ENCODE measurements at places on chromosomes 11 and 22.

- DNase-seq: no peak
Measured at GRCh38 chr22:36327922-36328551, 59.7 kb downstream of the MYH9 start.

GRCh38 chr11:71305041-71305440 lies 52.7 kb upstream of the SHANK2 start:
- DNase-seq: no peak

DNA sequence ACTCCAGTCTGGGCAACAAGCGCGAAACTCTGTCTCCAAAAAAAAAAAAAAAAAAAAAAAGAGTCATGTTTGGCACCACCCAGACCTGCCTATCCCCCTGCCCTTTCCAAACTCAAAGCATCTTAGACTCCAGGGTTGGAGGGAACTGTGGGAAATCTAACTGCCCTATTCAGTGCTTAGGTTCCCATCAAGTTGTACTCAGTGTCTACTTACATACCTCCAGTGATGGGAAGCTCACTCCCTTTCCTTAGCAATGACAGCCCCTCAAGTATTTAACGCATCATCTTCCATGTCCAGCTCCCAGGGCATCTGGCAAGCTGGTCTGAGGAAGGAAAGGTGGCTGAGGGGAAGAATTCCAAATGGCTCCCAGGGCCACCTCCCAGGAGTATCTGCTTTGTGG lies 3.0 kb downstream of the ACTN3 start:
- no peak for DNase-seq

- DNase-seq: no peak
Measured at GRCh38 chr22:50323900-50324299, 2.9 kb downstream of the DENND6B start.

DNA sequence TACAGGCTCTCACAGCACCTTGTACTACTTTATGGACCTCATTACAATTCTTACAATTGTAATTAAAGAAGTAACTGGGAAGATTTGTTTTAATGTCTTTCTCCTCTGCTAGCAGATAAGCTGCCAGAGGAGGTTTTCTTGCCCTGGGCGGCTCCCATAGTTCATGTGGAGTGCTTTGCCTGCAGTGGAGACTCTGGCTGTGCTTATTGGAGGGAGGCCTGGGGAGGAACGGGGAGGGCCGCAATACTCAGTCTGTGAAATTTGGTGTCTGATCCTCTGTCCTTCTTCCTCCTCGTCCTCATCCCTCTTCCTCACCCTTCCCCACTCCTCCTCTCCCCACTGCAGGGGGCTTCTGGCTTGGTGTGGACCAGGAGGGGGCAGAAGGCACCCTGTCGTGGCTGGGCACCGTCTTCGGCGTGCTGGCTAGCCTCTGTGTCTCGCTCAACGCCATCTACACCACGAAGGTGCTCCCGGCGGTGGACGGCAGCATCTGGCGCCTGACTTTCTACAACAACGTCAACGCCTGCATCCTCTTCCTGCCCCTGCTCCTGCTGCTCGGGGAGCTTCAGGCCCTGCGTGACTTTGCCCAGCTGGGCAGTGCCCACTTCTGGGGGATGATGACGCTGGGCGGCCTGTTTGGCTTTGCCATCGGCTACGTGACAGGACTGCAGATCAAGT lies 5.6 kb downstream of the SLC35C1 start:
- DNase-seq: no peak

GRCh38 chr11:36035454-36035853 lies 91.6 kb downstream of the LDLRAD3 start:
- no peak for DNase-seq

DNA sequence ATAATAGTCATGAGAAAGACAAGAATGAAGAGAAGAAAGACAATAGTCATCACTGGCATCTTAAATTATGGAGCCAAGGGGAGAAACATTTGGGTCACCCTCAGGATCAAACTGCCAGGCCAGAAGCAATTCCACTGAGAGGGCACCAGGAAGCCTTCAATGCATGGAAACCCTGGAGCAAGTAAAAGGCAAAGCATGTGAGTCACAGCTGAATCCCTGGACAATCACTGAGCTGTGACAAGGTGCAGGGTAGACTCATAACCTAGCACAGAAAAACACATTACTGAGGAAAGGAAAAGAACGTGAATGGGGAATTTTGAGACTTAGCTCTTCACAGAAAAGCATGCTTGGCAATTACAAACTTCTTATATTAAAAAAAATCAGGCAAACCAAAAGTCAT lies 1.6 kb downstream of the KCNJ1 start:
- DNase-seq: no peak
